GM23338 (cell line): ENCODE measurements at places on chromosomes 6 and 20. TPM values are rescaled to one million over a fixed set of nuclear protein-coding genes. Genes with fewer than 3 reads are reported as not detected.

Gene RGS17
- 8.3 and 12.1 TPM in 2 replicates for total RNA-seq

Gene SNAP25
- 0.78 and 1.3 TPM in 2 replicates for total RNA-seq

Gene KCNQ5
- total RNA-seq, result 0.87 and 2.3 TPM in 2 replicates

Gene VSX1
- total RNA-seq, result 0.16 and 0.73 TPM in 2 replicates

Gene SLC25A27
- 11.8 and 16.2 TPM in 2 replicates for total RNA-seq

Gene RNF144B
- 8.0 and 9.0 TPM in 2 replicates for total RNA-seq

Gene PI16
- total RNA-seq, result not detected in 2 replicates

Gene C6orf132
- total RNA-seq, result 40.9 and 48.3 TPM in 2 replicates

DNA sequence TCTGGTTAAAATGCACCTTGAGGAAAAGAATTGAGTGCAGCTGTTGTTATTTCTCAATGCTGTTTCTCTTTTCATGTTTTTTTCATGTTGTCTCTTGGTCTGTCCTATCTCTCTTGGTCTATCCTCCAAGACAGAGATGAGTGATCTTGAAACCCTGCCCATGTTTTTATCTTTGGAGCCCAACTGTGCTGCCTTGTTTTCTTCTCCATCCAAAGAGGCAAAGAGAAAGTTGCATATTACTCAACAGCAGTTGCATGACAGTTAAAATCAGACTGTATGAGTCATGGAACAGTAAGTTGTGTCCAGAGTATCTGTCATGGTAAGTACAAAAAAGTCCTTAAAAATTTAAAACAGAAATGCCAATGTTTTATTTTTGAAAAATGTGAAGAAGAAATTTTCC, 26.2 kb downstream of the BCAS1 start:
- H3K4me3 ChIP-seq, result no peak overlapping the region
- no peaks in the 10 kb centered on the region for H3K4me1 ChIP-seq
- H3K27ac ChIP-seq, result no peak overlapping the region
- no peaks in the 10 kb centered on the region for H3K36me3 ChIP-seq
- no peak for DNase-seq

DNA sequence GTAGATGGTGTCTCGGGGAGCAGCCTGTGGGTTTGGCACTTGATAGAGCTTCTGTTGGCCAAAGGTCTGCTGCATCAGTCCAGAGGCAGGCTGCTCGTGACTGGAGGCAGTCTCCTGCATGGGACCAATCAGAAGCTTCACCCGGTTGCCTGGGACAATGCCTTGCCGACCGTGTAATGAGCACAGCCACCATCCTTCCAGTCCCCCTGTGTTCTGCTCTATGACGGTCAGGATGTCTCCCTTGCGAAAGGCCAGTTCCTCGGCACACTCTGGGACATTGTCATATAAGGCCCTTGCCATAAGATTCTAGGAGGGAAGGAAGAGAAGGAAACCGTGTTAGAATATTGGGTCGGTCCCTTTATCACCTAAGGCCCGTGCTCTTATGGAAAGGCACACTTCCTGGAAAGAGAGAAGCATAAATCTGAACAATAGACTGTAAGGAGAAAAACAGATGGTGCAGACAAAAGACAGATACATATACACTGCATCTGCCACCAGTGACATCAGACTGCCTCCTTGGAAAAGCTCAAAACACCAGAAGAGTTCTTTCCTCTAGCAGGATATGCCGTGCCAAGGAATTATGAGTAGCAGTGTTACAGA, 18.9 kb downstream of the NEDD9 start:
- no peak overlapping the region for H3K4me3 ChIP-seq
- H3K4me1 ChIP-seq, result peaks cover 40% of the 10 kb centered on the region
- DNase-seq, result no peak
- no peak overlapping the region for H3K27ac ChIP-seq

DNA sequence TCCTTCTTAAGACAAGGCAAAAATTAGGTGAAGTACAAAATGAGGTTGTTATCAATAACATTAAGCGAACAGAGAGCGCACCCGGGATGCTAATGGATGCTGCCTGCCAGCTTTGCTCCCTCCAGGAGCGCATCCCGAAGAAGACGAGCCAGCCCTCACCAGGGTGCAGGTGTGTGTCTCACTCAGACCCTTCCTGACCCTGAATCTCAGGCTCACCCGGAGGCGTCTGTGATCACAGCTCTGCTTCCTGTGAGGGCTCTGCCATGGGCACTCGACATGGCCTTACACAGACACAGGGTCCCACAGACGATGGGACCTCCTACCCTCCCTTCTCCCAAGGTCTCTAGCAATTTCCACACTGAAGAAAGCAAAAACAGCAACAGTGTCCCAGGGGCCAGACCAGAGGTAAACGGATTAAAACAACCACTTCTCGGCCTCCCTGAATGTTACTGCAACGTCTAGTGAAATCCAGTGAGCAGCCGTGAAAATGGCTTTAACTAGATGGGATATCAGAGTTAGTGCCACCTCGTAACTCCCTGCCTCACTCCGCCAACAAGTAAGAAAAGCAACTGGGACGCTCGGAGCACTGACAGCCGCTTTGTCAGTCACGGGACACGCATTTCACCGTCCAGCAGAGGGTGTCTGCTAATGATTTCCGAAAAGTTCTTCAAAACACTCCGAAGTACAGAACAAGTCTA, 11.7 kb downstream of the ZBTB46 start:
- H3K4me3 ChIP-seq, result no peak overlapping the region
- H3K36me3 ChIP-seq, result no peaks in the 10 kb centered on the region
- no peaks in the 10 kb centered on the region for H3K4me1 ChIP-seq

DNA sequence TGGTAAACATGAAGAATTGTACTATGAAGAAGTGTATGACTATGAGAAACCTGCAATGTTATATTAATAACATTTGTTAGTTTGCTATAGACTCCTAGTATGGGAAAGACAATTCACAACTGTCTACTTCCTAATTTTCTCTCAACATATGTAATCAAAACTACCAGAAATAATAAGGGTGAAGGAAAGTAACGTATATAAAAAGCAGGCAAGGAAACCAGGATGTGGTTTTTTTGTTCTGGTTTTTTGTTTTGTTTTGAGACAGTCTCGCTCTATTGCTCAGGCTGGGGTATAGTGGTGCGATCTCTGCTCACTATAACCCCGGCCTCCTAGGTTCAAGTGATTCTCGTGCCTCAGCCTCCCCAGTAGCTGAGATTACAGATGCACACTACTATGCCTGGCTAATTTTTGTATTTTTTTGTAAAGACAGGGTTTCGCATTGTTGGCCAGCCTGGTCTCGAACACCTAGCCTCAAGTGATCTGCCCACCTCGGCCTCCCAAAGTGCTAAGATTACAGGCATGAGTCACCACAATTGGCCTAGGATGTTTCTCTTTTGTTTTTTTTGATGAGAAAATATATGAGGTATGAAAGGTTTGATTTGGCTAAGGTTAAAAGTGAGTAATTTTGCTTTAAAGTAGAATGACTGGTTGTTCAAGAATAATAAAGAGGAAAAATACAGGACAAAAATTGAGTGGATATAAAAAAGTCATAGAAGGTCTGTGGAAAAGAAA, 83.1 kb downstream of the PTCHD4 start:
- peaks cover 4% of the 10 kb centered on the region; the same call in 1 of the 2 replicates for H3K4me1 ChIP-seq
- H3K27me3 ChIP-seq, result no peaks in the 10 kb centered on the region
- no peaks in the 10 kb centered on the region for H3K36me3 ChIP-seq
- no peak overlapping the region for H3K27ac ChIP-seq
- no peak overlapping the region for H3K4me3 ChIP-seq

DNA sequence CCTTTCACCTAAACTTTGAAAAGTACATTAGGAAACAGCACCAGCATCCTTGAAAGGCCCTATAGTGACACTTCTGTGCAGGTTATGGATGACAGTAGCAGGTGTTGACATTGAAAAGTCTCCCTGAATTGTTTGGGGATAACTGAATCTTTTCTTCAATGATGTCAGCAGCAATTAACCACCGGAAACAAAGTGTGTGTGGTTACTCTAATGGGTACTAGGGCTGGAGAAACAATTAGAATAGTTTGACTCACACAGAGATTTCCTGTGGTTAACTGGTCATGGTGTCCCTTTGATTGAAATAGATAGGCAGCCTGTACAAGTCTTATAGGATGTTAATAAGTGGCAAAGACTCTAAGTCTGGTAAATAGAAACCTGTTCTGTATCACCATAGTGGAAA, 189.1 kb downstream of the TBX18 start:
- no peaks in the 10 kb centered on the region for H3K4me1 ChIP-seq
- H3K27me3 ChIP-seq, result no peaks in the 10 kb centered on the region
- no peak overlapping the region for H3K27ac ChIP-seq
- DNase-seq, result no peak
- no peaks in the 10 kb centered on the region for H3K36me3 ChIP-seq

GRCh38 chr6:34146021-34146782, at the start of gene GRM4:
Gene GRM4, minus strand, starts transcription at chr6:34146087. Its CDS starts 12,591 bp downstream, at chr6:34133496.
- DNase-seq, result no peak
- H3K4me3 ChIP-seq, result peak within 1 kb of the TSS; percentile 88
- H3K27ac ChIP-seq, result peak within 1 kb of the TSS; percentile 45; the same call in 1 of the 2 replicates
- H3K36me3 ChIP-seq, result no peaks in the 10 kb centered on the region
- H3K27me3 ChIP-seq, result peaks cover 58% of the 10 kb centered on the region

DNA sequence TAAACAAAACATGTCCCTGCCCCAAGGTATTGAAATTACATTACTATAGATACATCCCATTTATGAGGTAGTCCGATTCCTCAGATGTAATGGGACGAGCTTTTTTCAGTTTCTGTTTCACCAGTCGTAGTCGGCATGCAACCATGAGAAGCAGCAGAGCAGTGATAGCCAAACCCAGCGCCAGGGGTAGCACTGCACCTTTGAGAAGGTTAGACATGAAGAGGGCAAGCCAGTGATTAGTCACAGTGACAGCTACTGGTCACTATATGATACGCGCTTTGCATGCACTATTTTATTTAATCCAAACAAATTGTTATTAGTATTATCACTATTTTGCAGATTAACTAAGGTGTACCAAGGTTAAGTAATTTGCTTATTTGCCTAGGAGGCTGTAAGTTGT, 43.7 kb downstream of the LRP11 start:
- H3K4me3 ChIP-seq, result no peak overlapping the region
- H3K4me1 ChIP-seq, result no peaks in the 10 kb centered on the region
- H3K27me3 ChIP-seq, result no peaks in the 10 kb centered on the region
- no peak overlapping the region for H3K27ac ChIP-seq

DNA sequence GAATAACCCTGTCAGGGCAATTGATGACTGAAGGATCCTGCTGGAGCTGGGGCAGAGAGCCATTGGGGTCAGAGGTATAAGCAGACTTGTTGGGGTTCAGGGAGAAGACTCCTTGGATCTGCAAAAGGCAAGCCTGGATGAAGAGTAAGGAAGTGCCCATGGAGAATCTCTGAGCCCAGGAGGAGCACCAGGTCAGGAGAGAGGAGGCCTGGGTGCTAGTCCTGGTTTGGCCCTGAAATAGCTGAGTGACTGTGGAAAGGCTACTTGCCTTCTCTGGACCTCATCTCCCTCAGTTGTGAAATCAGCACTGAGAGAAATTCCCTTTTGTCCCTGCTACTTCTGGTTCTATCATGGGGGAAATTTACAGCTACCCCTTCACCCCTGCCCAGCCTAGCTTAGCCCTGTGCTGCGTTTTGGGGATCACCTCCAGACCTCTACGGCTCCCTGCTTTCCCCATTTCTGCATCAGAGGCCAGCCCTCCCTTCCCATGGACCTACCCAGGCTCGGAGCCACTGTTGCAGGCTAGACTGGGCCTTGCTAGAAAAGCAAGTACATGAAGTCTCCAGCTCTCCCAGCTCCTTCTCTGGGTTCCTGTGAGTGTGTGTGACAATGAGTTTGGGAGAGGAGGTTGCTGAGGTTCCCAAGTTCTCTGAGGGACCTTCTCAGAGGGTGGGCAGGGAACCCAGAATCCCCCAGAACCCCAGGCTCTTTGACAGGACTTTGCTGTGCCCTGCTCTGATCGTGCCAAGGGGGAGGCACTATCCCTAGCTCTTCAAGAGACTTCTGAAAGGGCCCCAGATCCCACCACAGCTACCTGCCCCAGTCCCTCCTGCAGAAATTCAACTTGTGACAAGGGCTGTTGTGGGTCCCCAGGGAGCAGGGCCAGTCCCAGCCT, 2.3 kb upstream of the NCR2 start:
- no peaks in the 10 kb centered on the region for H3K4me1 ChIP-seq
- H3K36me3 ChIP-seq, result no peaks in the 10 kb centered on the region
- H3K27ac ChIP-seq, result no peak overlapping the region
- no peak for DNase-seq

DNA sequence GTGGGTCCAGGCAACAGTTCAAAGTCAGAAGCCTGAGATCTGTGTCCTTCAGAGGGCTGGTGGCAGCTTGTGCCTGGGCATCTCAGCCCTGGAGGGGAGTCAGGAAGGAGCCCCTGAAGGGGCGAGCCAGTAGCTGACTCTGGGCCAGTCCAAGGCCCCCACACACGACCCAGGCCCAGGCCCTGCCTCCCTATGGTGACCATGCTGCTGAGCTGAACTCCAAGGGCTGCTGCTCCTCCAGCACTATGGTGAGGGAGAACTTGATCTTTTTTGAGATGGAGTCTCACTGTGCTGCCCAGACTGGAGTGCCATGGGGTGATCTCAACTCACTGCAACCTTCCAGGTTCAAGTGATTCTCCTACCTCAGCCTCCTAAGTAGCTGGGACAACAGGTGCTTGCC, 15.2 kb upstream of the CST3 start:
- no peak overlapping the region for H3K27ac ChIP-seq
- H3K27me3 ChIP-seq, result no peaks in the 10 kb centered on the region
- H3K36me3 ChIP-seq, result no peaks in the 10 kb centered on the region
- H3K4me3 ChIP-seq, result no peak overlapping the region
- no peaks in the 10 kb centered on the region for H3K4me1 ChIP-seq

DNA sequence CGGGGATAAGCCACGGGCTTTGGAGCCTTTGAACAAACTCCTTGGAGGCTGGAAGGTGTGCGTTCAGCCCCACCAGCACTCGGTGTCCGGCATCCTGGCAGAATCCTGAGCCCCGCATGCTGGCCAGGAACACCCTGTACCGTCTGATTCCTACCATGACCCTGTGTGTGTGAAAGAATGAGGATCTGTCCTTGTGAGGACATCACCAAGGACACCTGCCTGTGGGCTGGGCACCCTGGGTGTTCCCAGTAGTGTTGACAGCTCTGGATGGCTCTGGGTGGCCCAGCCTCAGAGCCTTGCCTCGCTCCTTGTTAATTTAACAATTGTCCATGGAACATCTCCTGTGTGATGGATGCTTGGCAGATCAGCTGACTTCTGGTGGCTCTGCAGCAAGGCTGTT, 234.3 kb downstream of the QKI start:
- H3K27ac ChIP-seq, result no peak overlapping the region
- DNase-seq, result no peak
- H3K4me3 ChIP-seq, result no peak overlapping the region
- no peaks in the 10 kb centered on the region for H3K36me3 ChIP-seq
- H3K4me1 ChIP-seq, result no peaks in the 10 kb centered on the region
- H3K27me3 ChIP-seq, result no peaks in the 10 kb centered on the region

- H3K36me3 ChIP-seq, result no peaks in the 10 kb centered on the region
- DNase-seq, result peak; percentile 15
- no peak overlapping the region for H3K27ac ChIP-seq
- no peaks in the 10 kb centered on the region for H3K27me3 ChIP-seq
- peaks cover 5% of the 10 kb centered on the region; the same call in 1 of the 2 replicates for H3K4me1 ChIP-seq
These were observed 206.6 kb downstream of the TFAP2B start for GRCh38 chr6:51025082-51025777.

- H3K27ac ChIP-seq, result peak overlapping the region; percentile 61
- no peak overlapping the region for H3K4me3 ChIP-seq
- 0 out of 2 replicates have a peak, but pooled peaks cover 10% of the 10 kb centered on the region for H3K4me1 ChIP-seq
- H3K36me3 ChIP-seq, result peaks cover 42% of the 10 kb centered on the region
- no peak for DNase-seq
These were observed 79.5 kb downstream of the ZMYND8 start for GRCh38 chr20:47276851-47277534.
